Lower leg skin (tissue), 4 donors: ENCODE measurements at places on chromosomes 4 and X.

DNA sequence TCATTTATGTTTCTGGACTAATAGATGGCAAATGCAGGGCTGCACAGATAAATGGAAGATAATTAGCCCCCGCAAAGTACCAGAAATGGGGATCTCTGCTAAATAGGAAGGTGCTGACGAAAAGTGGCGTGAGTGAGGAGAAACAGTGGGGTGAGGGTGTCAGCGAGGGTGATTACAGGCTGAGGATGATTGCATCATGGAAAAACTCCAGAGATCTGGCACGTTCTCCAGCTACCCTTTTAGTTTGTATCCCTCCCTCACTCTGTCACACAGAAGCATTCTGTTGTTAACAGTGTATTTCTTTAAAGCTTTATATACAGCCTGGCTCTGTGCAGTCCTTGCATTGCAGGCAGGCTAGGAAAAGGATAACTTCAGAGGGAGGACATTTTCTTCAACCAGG, 309.6 kb upstream of the DDX53 start:
- no peak for DNase-seq

DNA sequence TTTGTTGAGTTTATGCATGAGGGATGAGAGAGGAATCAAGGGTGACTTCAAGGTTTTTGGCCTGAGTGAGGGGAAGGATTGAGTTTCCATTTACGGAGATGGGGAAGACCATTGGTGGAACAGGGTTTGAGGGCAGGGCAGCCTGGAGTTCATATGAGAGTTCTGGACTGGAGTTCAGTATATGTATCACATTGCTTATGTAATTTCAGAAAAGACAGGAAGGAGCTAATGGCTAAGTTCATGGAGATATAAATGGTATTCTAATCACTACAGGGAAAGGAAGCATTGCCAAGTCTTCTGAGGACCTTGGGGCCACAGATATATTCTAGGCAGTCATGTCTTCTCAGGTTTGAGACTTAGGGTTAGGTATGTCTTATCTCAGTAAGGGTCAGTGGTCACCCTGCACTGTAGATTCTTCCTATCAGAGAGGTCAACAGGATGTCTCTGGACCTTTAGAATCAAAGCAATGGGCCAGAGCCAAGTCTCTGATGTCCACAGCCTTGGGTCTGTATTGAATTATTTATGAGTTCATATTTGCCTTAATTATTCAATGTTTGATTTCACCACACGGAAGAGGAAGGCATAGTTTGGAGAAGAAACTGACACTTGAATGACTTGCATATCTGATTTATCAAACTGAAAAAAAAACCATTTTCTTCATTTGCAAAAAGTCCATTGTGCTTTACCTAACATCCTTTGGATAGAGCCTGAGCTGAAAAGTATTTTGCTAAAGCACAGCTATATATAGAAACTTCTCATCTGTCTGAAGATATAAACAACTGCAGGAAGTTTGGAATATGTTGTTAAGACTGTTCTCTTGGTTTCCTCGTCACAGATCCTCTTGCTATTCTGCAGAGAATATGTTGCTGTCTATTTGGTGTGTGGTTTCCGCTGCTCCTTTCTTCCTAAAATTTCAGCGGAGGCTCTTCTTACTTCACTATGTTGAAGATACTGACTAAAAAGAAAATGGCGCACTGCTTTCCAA, 139.5 kb downstream of the PDGFRA start:
- no peak for DNase-seq

GRCh38 chr4:8079031-8079885, 79.4 kb downstream of the ABLIM2 start:
- no peak for DNase-seq

DNA sequence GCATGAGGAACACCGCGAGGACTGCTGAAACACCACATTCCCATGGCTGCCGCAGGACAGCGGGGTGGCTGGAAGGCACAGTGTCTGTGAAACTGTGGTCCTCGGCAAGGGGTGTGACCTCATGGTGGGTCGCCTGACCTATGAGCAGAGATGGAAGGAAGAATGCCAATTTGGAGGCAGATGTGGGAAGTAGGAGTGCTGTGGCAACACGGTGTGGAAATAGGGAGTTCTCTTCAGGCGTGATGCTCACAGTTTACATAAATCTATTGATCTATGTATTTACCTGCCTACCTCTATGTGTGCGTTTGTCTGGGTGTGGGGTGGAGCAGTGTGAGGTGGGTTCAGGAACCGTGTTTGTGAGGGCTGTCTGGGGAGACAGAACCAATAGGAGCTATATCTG, 62.3 kb upstream of the LSM6 start:
- no peak for DNase-seq

DNA sequence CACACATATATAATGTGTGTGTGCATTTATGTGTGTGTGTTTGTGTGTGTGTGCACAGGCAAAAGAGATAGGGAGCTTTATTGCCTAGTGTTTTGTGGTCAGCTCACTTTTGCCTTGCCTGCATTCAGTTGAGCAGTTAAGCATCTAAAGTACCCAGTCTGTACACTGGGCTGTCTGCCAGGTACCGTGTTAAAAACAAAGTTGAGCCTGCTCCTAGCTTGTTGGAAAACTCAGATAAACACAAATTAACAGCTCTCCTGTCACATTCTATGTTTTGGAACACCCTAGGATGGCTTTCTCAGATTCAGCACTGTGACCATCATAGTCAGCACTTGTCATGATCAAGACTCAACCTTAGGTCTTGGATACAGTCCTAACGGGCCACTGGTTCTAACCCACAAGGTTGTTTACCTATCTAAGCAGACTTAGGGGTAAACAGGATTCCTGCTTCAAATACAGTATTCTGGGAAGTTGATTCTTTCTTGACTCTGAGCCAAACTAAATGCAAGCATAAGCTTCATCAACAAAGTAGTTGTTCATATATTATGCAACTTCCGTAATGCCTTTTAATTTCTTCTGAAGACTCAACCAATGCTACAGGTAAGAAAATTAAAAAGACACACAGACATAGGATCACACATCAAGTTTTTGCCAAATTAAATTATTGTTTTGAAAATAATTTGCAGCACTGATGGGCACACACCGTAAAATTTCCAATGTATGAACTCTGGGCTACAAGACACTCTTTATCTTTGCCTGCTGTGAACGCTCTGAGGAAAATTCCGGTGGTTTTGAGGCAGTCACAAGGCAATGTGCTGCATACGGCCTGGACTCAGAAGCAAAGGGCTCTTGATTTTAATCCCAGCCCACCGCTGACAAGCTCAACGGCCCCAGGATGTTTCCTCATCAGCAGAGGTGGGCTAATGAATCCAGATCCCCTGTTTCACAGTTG, 11.3 kb upstream of the CD99 start:
- DNase-seq, result no peak

DNA sequence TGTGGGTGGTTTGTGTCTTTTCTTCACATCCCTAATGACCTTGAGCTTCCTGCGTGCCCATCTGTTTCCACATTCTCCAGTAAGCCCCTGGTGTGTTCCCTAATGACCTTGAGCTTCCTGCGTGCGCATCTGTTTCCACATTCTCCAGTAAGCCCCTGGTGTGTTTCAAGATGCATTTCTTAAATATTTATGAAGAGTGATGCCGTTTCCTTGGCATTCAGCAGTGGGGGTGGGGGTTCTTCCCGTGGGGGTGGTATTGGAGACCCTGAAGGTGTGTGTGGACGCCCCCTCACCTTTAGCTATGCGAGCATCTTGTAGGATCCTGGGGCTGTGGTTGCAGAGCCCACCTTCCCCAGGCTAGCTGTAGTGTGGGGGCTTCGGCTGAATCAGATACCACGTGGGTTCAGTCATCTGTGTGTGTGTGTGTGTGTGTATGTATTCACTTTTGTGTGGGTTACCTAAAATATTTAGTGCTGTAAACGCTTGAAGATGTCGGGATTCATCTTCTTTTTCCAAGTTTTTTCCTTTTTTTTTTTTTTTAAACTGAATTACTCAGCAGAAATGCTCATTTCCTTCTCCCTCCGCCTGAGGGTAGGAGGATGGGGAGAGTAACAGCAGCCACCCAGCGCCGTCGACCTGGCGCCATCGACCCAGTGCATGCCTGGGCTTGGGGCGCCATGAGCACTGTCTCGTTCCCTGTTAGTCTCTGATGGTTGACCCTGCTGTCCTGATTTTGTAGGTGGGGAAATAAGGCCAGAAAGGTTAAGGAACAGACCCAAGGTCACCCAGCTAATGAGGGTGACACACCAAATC, 9.9 kb downstream of the NSG1 start:
- no peak for DNase-seq
